ENCODE measurements at places on chromosomes 7 and 10.

DNA sequence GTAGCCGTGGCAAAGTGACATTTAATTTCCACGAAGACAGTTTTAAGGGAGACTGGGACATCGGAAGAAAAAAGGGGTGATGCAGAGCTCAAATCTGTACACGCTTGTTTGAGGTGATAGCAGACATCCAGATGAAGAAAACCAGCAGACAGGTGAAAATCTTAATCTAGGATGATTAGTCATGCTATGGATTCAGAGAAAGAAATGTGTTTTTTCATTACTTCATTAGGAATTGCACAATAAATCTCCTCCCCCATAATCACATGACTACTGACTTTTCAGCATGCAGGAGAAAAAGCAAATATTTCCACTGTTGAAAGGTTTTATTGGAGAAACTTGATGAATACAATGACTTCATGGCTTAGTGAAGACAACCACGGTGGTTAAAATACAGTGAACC, 2.5 kb downstream of the NUDT5 start:
- DNase-seq = no peak

DNA sequence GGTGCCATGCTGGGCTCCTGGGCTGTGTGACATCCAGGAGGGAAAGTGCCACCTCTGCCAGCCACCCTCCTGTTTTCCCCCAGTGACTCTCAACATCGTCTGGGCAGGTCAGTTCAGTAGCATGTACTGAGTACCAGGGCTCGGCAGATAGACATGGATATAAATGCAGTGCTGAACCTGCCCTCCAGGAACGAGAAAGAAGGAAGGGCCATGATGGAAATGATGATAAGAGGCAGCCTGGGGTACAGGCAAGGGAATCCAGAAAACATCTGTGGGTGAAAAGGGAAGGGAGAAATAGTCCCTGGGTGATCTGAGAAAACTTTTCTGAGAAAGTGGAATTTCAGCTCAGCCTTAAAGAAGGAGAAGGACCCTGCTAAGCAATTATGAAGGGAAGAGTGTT, 12.1 kb downstream of the CNNM1 start:
- DNase-seq = no peak

DNA sequence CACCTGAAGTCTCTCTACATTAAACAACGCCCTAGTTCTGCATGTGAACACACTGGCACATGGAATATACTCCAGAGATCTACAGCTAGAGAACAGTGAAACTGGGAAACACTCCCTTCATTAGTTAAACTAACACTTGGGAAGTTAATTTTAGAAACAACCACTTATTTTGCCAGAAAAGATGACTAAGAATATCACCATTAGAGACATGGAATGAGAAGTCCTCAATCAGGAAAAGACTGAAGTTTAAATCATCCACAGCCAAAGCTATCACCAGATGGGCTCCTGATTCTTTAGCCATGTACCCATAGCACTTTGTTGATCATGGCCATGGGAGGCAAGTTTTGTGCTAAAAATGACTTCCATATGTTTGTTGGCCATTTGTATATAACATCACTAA, 719.5 kb downstream of the KCNMA1 start:
- DNase-seq = no peak

DNA sequence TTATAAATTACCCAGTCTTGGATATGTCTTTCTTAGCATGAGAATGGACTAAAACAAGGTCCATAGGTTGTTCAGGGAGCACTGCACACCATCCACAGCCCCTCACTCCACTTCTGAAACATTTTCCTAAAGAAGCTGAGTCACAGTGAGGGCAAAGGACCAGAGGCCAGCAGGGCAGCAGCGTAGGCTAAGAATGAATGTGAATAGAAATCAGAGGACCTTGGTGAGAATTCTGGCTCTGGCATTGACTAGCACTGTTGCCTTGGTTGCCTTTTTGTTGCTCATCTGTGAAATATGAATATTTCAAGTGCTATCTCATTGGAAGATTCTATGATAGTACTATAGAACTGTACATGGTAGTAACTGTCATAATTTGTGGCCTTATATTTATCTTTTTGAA, 41.7 kb upstream of the TOMM7 start:
- DNase-seq = no peak

GRCh38 chr10:71359364-71360046, 37.2 kb upstream of the CDH23 start:
- no peak for DNase-seq

- DNase-seq = no peak
These were observed 57.2 kb downstream of the SUGCT start for GRCh38 chr7:40192036-40192435.

- DNase-seq = no peak
These were observed 1115.0 kb upstream of the POT1 start for GRCh38 chr7:126044662-126045061.

- no peak for DNase-seq
These were observed 46.3 kb downstream of the GOLGA7B start for GRCh38 chr10:97895915-97896314.

GRCh38 chr7:94492601-94493000, 17.0 kb upstream of the CASD1 start:
- DNase-seq = no peak

DNA sequence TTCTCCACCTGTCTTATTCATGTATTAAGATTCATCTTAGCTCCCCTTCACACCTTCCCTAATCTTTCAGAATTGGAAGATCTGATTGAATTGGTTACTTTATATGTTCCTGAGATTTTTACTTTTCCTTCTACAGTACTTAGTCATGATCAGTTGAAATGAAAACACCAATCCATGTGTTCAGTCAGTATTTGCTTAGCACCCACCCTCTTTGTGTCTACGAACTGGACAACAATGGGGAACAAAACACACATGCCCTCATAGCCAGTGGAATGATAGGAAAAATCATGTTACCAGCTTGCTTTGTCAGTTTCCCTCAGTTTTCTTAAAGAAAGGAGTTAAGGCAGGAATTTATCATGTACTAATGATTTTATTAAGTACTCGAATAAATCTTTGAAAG, 2.0 kb downstream of the MASTL start:
- no peak for DNase-seq

DNA sequence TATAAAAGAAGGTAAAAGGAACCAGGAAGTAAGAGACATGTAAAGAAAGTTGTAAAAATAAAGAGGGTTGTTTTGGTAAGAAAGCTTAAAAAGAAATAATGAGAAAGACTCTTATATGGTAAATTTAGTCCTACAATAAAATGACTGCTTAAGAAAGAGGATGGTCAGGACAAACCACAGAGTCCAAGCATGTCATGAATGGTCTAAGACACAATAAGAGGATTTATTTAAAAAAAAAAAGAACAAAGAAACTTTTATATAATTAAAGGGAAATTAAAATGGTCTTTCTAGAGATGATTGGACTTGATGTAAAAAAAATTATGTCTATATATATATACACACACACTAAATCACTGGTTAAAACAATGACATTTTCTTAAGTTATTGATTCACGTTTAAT, 18.2 kb downstream of the ATAD1 start:
- DNase-seq = no peak

DNA sequence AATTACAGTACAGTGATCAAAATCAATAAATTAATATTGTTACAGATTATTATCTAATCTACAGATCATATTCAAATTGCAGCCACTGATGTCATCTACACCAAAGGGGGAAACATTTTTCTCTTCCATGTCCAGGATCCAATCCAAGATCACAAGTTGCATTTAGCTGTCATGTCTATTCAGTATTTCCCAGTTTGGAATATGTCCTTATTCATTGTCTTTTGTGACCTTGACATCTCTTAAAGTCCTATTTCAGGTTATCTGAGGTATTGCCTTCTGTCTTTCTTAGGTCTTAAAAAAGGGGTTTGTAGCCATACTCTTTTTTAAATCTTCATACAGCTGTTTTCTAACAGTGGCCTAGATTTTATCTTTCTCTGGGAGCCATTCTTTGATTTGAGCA, 93.3 kb downstream of the MLLT10 start:
- DNase-seq = no peak

DNA sequence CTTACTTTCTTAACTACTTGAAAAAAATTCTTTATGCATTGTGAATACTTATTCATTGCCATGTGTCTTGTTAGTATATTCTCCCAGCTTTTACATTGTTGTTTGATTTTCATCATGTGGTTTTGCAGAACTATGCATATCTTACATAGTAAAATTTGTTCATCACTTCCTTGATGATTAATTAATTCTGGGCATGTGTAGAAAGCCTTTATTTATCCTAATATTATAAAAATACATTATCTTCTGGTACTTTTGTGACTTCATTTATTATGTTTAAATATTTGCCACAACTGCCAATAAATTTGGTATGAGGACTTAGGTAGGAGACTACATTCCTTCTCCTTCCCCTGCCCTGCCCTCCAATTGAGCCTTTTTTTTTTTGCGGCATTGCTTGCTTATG, 166.0 kb upstream of the ZNF32 start:
- DNase-seq = no peak

- DNase-seq = no peak
These were observed 2.1 kb upstream of the CASD1 start for GRCh38 chr7:94507462-94507861.

DNA sequence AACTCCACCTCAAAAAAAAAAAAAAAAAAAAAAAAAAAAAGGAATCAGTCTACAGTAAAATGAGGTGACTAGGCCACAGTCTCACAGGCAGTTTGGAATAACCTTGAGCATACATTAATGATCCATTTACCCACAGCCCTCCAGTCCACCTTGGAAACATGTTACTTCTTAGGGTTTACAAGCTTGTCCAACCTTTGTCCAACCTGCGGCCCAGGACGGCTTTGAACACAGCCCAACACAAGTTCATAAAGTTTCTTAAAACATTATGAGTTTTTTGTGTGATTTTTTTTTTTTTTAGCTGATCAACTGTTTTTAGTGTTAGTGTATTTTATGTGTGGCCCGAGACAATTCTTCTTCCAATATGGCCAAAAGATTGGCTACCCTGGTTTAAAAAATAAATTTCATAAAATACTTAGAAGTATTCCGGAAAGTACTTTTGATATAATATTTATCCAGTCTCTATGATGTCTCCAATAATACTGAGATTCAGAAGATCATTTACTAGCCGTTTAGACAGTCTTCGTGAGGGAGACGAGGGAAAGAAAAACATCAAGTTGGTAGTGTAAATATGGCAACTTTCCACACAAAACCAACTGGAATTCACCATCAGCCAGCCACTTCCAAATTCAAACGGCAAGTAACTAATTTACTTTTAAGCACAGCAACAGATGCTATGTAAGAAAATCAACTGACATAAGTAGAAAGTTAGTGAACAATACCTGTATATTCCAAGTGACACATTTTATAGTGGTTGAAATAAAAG, 9.9 kb downstream of the BAZ1B start:
- no peak for DNase-seq

DNA sequence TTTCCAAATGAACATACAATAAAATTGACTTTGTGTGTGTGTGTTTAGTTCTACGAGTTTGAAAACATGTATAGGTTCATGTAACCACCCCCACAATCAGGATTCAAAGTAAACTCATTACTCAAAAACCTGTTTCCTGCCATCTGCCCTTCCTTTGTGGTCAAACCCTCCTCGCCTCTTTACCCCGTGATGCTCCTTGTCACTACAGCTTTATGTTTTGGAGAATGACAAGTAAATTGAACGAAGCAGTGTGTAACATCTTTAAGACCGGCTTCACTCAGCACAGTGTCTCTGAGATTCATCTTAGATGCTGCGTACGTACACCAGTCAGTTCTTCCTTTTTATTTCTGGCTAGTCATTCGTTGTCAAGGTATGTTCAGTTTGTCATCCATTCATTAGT, 54.6 kb upstream of the MKI67 start:
- DNase-seq = peak; percentile 27

DNA sequence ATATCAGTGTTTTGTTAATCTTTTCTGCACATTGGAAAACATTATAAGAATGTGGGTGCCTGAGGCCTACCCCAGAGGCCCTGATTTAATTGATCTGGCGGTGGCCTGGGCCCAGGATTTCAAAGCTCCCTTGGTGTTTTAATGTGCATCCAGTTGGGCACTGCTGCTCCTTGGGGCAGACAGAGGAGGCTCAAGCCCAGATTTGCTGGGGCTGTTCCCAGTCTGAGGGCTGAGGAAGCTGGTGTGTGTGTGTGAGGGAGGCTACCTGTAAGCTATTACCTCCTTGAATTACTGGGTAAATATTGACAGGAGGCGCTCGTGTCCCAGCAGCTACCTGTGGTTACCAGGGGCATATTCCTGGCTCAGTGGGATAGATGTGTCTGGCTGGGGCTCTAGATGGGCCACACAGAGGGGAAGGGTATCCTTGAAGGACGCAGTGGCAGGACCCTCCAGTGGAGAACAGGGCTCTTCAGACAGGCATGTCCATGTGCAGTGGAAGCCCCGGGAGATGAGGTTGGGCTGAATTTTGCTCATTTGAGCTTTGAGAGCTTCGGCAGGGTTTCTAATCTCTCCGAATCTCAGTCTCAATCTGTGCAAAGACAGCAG, 975.4 kb upstream of the ZNF722 start:
- no peak for DNase-seq

- DNase-seq = no peak
These were observed 81.9 kb upstream of the PDCD4 start for GRCh38 chr10:110789604-110790433.

DNA sequence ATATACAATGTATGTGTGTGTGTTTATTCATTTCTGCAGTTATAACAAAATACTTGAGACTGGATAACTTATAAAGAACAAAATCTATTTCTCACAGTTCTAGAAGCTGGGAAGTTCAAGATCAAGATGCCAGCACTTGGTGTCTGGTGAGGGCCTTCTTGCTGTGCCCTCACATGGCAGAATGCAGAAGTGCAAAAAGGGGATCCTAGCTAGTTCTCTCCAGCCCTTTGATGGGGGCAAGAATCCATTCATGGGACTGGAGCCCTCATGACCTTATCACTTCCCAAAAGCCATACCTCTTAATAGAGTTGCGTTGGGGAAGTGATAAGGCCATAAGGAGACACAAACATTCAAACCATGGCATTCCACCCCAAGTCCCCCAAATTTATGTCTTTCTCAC, 8.4 kb downstream of the GRB10 start:
- DNase-seq = no peak

- no peak for DNase-seq
These were observed 73.6 kb upstream of the AMPH start for GRCh38 chr7:38704751-38705150.
